NCI-H1105 treated with DMSO at 0.1 percent for 48 hours (cell line): ENCODE measurements at places on chromosomes 7 and 10.

DNA sequence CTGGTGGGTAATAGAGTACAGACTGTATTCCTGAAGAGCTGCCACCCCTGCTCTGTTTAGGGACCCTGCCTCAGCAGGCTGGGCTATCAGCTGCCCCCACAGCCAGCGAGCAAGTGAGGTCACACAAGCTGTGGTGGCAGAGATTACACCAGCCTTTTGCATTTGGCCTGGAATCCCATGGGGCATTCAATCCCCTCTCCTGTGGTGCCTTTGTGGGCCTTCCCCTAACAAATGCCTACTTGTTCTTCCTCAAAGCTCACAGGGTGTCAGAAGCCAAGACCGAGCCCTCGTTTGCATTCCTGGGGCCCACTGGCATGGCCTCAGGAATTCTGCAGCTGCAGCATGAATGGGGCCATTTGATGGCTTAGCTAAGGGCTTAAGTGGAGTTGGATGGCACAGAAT, 212.7 kb upstream of the PHYHIPL start:
- DNase-seq: no peak

- no peak for DNase-seq
Observed at GRCh38 chr7:47355684-47356083, 226.2 kb downstream of the TNS3 start.

DNA sequence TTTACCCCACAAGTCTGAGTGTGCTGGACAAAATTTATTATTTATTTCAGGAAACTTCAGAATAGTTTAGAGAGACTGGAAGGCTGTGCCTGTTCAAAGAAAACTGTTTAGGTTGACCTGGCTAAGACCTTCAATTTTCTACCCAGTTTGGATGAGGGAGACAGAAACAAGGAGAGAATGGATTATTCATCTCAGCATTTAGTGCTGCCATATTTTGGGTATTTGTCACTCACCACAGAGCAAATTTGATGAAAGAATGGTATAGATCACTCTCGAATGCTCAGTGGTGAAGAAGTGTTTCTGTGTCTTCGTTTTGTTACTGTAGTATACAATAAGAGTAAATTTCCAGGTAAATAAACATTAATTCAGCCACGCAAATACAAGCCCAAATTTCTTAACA, 71.8 kb downstream of the SEMA3C start:
- no peak for DNase-seq

DNA sequence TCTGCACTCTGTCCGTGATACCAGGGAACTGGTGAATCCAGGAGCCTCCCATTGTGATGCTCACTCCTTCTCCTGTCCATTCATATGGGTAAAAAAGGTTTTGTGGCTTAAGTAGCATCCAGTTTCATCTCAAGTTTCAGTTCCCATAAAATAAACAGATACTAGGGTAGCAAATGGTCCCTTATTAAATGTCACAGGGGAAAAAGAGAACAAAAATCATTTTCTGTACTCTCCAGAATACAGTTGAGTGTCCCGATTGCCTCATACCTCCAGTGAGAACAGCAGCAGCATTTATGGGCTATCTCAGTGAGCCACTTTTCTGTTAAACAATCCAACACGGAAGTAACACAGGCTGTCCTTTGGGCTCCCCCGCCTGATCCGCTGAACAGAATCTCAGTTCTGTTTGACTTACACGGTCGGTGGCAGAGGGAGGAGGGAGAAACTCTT, 179.6 kb downstream of the CELF2 start:
- DNase-seq: no peak

DNA sequence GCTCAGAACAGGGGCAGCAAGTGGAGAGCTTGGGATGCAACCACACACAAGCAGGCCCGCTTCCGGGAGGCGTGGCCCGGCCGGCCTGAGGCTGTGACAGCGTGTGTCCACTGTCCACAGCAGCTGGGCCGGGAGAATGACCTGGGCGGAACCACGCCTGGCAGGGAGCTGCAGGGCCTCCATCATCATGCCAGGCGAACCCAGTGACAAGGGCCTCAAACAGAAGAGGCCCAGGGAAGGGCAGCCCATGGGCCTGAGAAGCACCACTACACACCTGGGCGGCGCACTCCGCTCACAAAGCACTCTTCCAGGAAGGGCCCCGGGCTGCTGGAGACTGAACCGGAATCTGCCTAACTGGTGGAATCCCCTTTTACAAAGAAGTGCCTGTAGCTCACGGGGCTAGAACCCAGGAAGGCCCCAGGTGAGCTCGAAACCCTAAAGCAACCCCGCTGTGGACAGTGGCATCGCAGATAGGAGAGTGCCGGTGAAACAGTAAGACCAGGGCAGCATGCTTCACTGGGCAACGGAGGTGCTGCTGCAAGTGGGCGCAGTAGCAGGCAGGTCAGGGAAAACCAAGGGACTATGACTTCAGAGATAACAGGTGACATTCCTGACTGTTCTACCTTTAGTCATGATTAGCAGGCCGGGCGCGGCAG, 66.0 kb downstream of the MAD1L1 start:
- no peak for DNase-seq

DNA sequence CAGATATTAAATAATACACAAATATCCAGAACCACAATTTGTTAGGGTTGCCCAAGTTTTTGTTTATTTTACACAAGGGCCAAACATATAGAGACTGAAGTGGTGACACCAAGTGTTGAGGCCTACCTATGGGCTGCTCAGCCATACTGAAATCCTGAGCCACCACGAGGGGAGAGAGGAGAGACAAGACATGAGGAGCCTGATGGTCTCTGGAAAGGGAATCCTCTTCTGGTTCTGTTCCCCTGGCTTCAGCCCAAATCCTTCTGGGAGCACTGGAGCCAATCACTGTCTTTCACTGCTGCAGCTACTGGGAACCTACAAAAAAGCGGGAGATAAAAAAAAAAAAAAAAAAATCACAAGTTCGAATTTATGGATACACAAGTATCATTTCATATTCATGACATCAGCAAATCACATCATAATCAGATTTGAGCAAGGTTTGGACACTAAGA, 1.9 kb downstream of the SKIDA1 start:
- DNase-seq: peak; percentile 4

DNA sequence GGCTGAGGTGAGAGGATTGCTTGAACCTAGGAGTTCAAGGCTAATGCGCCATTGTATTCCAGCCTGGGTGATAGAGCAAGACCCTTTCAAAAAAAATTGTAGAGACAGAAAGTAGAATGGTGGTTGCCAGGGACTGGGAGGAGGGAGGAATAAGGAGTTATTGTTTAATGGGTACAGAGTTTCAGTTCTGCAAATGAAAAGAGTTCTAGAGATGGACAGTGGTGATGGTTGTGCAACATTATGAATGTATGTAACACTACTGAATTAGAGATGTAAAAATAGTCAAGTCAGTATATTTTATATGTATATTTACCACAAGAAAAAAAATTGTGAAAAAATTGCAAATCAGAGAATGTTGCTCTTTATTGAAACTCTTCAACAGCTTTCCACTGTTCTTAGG, 266.5 kb upstream of the NPY start:
- no peak for DNase-seq

DNA sequence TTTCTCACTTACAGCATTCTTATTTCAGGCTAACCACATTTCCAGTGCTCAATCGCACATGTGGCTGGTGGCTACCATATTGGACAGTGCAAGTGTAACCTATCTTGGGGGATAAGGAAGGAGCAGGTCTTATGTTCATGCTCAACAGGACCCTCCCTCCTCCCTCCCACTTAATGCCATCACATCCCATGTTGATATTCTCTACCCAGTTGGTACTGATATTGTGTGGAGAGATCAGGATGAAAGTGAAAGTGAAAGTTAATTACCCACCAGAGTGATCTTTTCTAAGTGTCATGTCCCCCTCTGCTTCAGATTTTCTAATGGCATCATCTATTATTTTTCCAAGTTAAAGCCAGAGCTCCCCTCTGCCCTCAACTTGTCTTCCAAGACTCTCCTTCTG, 91.6 kb downstream of the BMPER start:
- DNase-seq: no peak

GRCh38 chr10:131775833-131776232, 125.0 kb upstream of the PPP2R2D start:
- no peak for DNase-seq
